ENCODE measurements at places on chromosomes 6 and 20. TPM values are rescaled to one million over a fixed set of nuclear protein-coding genes. Genes with fewer than 3 reads are reported as not detected.

The PREX1 gene
- not detected for total RNA-seq

The ZC3H12D gene
- 92.0 TPM for total RNA-seq

The ALDH8A1 gene
- total RNA-seq, result 0.47 TPM

- DNase-seq, result no peak
These were observed 18.1 kb downstream of the VNN1 start for GRCh38 chr6:132695773-132696172.

DNA sequence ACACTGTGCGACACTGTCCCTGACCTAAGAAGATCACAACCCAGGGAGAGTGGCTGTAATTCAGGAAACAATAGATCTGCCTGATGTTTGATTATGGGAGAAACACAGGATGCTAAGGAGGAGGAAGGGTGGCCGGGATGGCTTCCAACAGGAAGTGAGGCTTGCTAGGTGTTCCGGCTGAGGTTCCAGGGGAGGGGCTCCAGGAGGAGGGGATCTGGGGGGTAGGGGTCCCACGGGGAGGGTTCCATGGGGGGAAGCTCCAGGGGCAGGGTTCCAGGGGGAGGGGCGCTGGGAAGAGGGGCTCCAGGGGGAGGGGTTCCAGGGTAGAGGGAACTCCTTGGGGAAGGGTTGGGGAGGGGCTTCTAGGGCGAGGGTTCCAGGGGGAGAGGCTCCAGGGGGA is 48.6 kb downstream of the DAAM2 start:
- no peak for DNase-seq

DNA sequence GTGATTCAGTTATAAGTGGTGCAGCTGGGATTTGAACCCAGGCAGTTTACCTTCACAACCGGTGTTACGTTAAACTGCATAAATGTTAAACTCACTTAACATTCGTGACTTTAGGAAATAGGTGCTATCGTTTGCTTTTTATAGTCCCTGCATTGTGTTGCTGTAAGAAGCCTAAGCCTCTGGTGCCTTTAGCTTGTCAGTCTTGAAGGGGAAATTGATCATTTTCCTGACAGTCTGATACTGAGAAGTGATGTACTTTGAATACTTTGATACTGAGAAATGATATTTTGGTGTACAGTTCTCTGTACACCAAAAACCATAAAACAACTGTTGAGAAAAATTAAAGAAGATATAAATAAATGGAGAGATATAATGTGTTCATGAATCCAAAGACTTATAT is 52.5 kb upstream of the NEDD9 start:
- no peak for DNase-seq

DNA sequence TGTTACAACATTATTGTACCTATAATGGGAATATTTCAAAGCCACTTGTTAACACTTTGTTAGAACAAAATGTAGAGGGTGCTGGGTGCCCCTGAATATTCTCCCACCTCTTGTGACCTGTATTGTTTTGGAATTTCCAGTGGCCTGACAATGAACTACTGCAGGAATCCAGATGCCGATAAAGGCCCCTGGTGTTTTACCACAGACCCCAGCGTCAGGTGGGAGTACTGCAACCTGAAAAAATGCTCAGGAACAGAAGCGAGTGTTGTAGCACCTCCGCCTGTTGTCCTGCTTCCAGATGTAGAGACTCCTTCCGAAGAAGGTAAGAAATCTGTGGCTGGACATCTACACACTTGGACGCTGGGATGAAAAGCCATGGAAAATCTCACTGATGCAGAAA is 28.9 kb downstream of the PLG start:
- no peak for DNase-seq

DNA sequence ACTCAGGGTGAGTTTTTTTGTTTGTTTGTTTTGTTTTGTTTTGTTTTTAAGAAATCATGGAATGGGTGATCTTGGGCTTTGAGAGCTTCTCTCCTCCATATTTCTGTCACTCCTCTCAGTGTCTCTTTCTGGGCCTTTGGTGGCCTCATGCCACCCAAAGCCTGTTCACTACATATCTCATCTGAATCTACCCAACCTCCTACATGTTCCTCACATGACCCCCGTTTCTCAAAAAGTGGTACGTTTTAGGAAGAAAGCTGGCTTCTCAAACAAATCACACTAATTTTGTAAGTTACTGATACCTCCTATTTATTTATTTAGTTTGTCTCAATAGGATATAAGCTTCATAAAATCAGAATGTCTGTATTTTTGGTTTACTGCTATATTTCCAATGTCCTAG is 80.0 kb downstream of the SESN1 start:
- DNase-seq, result no peak
